Activated T-cell treated with anti-CD3 and anti-CD28 coated beads, Interleukin-2, amount 50 U/mL, for 72 hours (primary cell): ENCODE measurements at places on chromosomes 5 and 9. TPM values are rescaled to one million over a fixed set of nuclear protein-coding genes. Genes with fewer than 3 reads are reported as not detected.

Gene PCDHGA2
- not detected for total RNA-seq

Gene ALDOB
- not detected for total RNA-seq

Gene PCSK1
- total RNA-seq: not detected

Gene SLC1A1
- total RNA-seq: 0.23 TPM

DNA sequence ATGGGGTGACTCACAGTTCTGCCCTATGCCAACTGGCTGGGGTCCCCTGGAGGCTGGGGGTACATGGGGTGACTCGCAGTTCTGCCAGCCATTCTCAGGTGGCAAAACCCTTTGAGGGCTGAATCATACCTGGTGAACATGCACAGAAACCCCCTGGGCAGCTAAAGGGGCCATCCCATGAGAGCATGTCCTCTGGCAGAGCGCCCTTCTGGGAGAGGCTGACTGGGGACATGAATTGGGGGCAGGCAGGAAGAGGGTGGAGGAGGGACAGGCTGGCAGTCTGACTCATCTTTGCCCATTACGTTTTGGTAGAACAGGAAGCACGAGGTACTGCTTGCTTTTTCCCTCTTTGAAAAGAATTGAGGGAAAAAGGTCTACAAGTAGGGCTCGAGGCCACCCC, 16.7 kb downstream of the TRAF1 start:
- H3K36me3 ChIP-seq: peaks cover 70% of the 10 kb centered on the region
- peak overlapping the region; percentile 64 for H3K27ac ChIP-seq
- no peaks in the 10 kb centered on the region for H3K27me3 ChIP-seq
- peak; percentile 70 for DNase-seq

- peaks cover 75% of the 10 kb centered on the region for H3K4me1 ChIP-seq
- peak overlapping the region; percentile 79 for H3K4me3 ChIP-seq
- H3K36me3 ChIP-seq: peaks cover 2% of the 10 kb centered on the region
- H3K27me3 ChIP-seq: peaks cover under 1% of the 10 kb centered on the region
These were observed 235.3 kb downstream of the SYK start for GRCh38 chr9:91036826-91037510.

DNA sequence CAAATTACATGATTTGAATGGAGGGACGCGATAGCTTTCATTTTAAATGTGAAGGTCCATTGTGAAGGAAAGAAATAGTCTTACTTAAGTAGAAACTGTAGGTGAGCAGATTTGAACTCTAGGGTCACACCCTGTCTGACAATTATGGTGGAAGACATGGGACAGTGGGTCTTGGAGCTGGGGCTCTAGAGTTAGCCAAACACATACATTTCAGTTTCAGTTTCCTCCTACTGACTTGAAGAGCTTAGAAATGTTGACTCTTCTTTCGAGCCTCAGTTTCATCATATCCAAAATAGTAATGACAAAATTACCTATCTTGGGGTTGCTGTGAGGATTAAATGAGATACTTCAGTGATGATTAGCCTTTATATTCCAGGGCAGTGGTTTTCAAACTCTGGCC, 314.2 kb downstream of the NTRK2 start:
- H3K4me1 ChIP-seq: no peaks in the 10 kb centered on the region
- peaks cover 10% of the 10 kb centered on the region for H3K27me3 ChIP-seq
- H3K36me3 ChIP-seq: no peaks in the 10 kb centered on the region

GRCh38 chr5:164504141-164504772, 998.8 kb downstream of the MAT2B start:
- no peaks in the 10 kb centered on the region for H3K36me3 ChIP-seq
- H3K27ac ChIP-seq: no peak overlapping the region
- no peak overlapping the region for H3K4me3 ChIP-seq
- H3K27me3 ChIP-seq: no peaks in the 10 kb centered on the region
- no peaks in the 10 kb centered on the region for H3K4me1 ChIP-seq

- H3K4me1 ChIP-seq: peaks cover 27% of the 10 kb centered on the region
- H3K27ac ChIP-seq: no peak overlapping the region
- DNase-seq: no peak
These were observed 37.8 kb downstream of the SCGB3A1 start for GRCh38 chr5:180553530-180553929.
